ENCODE measurements at places on chromosomes 5 and 9. TPM values are rescaled to one million over a fixed set of nuclear protein-coding genes. Genes with fewer than 3 reads are reported as not detected.

DNA sequence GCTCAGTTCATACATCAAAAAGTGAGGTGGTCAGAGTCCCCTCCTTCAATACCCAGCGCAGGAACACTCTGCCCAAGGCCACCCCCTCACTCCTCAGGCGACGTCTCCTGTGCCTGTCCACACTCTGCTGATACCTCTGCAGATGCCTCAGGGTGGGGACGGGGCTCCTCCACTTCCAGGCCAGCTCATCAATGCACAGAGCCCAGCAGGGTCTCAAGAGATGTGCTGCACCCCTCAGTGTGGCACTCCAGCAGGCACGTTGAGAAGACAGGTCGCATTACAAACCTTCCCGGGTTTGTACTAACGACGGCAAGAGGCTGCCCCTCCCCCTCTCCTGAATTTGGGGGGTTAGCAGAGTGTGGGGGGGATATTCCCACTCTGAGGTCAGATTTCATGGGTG lies 128.5 kb downstream of the ZNF354C start:
- DNase-seq = no peak

LCP2 gene
- polyA plus RNA-seq = 6.3 TPM

DNA sequence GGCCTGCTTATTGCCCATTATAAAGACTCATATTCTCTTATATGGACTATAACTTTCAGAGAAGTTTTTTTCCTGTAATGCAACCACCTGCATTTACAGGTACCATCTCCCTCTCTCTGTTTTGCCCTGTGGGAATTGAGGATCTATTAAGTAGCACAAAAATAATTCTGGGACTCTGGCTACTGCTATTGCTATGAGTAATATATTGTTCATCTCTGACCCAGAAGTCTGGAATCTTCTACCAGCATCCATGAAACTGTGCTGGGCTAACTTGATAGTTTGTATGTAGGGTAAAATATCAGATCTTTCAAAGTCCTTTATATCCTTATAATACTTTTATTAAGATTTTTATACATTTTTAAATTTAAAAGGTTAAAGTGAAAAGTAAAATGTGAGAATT lies 607.2 kb downstream of the EFNA5 start:
- DNase-seq = no peak

- DNase-seq = no peak
Measured at GRCh38 chr5:145944328-145944727, 8.0 kb downstream of the SH3RF2 start.
